ENCODE measurements at places on chromosomes 2 and 18.

GRCh38 chr2:54466870-54467269 is 10.7 kb downstream of the SPTBN1 start:
- no peak for DNase-seq

DNA sequence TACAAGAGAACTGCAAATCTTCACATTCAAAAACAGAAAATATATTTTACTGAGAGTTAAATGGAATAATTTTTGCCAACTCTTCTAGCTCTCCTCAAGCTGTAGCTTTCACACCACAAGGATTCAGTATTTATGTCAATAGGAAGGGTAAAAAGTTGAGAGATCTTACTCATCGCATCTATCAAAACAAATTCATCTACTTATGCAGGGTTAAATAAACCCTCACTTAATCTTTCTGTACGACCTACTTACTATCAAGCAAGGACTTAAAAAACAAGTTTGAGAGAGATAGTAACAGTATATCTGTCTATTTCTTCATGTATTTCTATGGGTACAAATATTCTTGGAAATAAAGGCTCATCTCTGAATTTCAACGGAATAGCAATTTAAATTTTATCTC is 35.5 kb downstream of the SIGLEC15 start:
- no peak for DNase-seq

GRCh38 chr2:96534141-96534540 is 2.4 kb upstream of the ARID5A start:
- no peak for DNase-seq

DNA sequence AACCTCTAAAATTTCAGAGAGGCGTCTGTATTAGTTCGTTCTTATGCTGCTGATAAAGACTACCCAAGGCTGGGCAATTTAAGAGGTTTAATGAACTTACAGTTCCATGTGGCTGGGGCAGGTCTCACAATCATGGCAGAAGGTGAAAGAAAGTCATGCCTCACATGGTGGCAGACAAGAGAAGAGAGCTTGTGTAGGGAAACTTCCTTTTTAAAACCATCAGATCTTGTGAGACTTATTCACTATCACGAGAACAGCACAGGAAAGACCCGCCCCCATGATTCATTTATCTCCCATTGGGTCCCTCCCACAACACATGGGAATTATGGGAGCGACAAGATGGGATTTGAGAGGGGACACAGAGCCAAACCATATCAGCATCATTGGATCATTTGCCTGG is 183.2 kb upstream of the SIX2 start:
- DNase-seq: no peak

GRCh38 chr2:43340945-43341356 is 114.5 kb upstream of the ZFP36L2 start:
- DNase-seq: no peak

- no peak for DNase-seq
These were observed 250.9 kb downstream of the FBXO15 start for GRCh38 chr18:73896685-73897084.

DNA sequence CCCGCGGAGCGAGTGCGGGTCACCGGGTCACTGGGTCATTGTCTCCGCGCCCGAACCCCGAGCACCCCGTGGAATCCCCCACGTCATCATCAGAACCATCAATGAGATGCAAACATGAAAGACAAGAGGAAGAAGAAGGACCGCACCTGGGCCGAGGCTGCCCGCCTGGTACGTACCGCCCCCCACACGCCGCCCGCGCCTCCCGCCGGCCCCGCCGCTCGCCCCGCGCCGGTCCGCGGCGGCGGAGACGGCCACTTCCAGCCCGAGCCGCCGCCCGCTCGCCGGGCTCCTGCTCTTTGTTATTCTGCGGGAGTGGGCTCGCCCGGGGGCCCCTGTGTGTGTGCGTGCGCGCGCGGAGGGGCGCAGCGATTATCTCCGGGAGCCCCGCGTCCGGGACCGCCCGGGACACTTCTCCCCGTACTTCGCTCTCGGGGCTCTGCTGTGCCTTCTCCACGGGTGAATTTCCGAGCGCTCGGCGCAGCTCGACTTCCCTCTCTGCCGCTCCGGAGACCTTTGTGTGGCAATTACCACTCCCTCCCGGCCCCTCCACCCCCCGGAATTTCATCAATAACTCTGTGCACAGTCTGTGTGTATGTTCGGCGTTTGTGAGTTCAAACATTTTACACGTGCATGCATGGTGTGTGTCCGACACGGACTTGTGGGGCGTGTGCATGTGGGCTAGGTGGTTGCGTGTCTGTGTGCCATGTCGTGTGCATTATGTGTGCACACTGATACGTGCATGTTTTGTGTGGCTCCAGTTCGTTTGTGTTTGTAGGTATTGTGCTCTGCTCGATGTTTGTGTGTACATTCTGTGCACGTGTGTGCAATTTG is 714 bp downstream of the ASXL3 start:
- peak; percentile 68 for DNase-seq

DNA sequence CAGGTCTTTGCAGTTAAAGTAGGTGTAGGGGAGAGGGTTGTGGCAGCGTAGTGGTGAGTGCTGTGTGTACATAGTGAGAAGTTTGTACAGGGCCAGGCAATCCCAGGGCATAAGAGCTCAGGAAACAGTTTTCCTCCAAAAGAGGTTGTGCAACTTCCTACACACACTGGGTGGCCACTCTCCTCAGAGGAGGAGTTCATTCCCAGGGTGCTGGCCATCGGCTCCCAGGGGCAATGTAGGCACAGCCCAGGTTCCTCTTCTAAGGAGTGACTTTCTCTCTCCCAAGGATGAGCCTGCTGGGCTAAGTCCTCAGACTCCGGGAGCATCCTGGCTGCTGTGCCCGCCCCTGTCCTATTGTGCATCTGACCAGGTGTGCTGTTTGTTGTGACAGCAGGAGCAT is 3.0 kb downstream of the ACOXL start:
- no peak for DNase-seq

GRCh38 chr2:64652231-64653108 is 1.2 kb downstream of the SERTAD2 start:
- no peak for DNase-seq

GRCh38 chr2:67626656-67627055 is 229.5 kb downstream of the ETAA1 start:
- no peak for DNase-seq

DNA sequence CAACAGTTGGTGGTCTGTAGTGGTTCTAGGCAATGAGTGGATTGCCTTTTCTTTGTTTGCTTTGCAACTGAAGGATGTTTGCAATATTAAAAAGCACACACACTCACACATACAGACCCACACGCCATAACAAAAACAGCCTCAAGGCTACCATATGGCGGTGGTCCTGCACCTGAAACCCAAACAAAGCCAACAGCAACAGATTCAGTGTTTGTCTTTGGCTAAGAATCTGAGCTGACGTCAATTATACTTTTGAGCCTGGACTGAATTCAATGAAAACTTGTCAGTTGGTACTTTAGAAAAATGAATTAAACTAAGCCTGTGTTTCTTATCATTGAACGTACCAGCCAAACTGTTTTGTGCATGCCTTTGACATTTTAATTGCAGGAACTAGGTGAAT is 65.0 kb upstream of the NYAP2 start:
- DNase-seq: no peak

DNA sequence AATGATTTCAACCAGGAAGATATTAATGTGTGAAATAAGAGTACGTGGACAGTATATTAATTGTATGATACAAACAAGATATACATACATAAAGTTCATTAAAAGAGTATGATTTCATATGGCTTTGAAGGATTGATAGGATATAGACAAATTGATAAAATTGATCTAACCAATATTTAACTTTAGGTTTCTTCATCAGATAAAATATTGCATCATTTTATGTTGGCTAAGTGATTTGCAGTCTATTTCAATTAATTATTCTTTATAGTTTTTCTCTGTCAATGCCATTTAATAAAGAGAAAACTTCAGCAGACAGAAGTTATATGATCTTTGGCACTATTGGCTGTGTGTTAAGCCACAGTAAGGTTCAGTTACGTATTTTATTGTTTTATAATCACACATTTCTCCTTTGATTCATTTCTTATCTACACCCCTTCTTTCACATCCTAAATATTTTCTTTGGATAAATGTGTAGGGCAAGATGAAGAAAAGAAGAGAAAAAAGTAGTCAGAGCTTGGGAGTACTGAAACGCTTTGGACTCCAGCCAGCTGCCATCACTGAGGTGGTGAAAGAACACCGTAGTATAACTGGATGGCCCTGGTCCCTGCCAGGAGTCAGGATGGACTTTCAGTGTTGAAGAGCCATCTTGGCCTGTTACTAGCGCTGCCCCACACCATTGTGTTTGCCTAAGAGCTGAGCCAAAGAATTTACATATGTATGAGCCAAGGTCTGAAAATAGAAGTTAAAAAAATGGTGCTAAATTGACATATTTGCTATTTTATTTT is 9.8 kb upstream of the CPS1 start:
- DNase-seq: no peak

DNA sequence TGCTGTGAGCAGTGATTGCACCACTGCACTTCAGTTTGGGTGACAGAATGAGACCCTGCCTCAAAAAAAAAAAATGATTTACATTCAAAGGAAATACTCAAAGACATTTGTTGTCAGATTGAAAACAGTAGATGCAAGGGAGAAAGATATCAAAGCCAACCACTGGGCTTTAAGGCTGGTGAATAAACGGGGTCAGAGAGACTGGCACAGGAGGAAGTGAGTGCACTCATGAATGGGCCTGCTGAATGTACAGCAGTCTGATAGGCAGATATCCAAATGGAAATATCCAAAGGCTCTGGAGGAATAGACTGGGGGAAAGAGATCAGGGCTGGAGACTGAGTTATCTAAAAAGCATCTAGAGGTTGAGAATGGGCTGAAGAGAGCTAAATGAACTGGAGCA is 10.9 kb downstream of the RNF125 start:
- DNase-seq: no peak

GRCh38 chr2:20555954-20556353 is 94.9 kb downstream of the HS1BP3 start:
- no peak for DNase-seq

DNA sequence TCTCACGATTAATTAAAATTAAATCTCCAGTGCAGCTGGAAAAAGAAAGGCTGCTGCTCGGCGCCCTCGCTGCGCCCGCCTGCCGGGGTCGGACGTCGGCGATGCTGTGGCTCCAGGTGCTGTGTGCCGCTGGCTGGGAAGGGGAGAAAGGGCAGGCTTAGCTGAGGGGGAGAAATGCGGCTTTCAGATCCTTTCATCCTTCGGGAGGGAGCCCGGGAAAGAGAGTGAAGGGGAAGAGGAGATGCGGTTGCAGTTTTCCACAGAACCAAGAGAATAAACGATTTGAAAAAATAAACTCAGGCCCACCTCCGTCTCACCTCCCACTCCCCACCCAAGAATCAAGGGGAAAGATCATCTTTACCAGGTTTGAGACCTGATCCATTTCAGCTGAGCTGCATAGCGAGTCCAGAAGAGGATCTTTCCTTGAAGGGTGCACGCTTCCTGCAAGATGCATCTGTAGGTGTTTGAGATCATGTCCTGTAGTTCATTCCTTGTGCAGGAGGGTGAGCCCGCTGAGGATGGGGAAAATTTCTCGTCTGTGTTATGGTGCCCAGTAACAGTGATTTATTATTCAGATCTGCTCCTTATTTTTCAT is 495 bp downstream of the TMEM169 start:
- DNase-seq: no peak

DNA sequence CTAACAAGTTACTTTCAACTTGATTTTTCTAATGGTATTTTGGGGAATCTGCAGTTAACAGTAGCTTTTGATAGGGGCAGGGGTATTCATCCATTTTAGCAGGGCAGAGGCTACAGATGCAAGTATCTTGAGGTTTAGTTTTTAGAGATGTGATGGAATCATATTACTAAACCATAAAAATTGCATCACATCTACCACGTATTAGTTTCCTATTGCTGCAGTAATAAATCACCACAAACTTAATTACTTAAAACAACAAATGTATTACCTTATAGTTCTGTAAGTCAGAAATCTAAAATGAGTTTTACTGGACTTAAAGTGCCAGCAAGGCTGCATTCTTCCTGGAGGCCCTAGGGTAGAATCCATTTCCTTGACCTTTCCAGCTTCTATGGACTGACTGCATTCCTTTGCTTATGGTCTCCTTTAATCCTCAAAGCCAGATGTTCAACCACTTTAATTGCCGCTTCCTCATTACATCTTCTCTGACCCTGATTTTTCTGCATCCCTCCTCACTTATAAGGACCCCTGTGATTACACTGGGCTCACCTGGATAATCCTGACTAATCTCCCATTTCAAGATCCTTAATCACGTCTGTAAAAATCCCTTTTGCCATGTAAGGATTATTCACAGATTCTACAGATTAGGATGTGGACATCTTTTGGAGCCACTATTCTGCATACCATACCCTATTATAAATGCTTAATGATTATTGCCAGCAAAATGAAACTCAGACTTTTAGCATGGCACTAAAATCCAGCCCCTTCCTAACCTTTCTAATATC is 21.9 kb upstream of the EXOC6B start:
- DNase-seq: no peak

DNA sequence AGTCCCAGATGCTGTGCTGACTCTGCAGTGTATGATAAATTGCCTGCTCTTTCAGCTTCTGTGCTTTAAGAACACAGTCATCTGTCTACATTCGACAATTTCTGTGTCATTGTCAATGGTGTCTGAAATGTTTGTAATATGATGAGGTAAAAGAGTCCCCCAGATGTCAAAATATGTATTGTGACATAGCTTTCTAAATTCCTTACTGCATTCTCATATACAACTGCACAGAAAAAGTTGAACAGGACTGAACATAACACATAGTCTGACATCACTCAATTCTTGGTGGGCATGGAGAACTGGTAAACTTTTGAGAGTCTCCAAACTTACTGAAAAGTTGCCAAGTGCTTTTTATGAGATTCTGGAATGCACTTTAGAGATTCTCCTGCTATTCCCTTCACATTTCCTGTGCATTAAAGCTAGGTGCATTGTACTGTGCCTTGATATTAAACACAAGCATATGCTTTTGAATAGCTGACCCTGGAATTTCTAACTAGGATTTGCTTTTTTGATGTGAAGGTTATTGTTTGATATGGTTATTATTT is 48.1 kb upstream of the ARHGAP28 start:
- DNase-seq: no peak

DNA sequence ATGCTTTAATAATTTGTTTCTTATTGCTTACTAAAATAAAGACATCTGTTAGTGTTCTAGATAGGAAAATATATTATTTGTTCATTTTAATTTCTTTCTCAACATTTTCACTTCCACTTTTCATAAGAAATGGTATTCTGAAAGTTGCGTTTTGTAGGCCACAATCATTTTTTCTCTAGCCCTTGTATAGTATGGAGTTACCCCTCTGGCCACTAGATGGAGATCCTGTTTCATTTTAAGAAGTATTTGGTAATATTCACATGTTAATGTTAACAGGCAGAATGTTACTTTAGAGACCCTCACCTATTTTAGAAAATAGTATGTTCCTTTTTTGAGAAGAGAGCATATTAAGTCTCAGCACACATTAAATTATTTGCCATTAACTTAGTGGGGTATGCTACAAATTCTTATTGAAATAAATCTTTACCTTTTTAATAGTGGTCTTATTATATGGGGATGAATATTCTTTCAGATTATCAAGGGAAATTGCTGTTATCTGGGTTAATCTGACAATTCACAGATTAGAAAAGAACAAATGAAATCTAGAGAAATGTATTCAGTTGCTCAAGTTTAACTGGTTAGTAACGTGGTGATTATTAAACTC is 73.9 kb upstream of the TTC27 start:
- DNase-seq: no peak

- DNase-seq: no peak
These were observed 34.4 kb downstream of the EPG5 start for GRCh38 chr18:45932708-45933107.
